Stimulated activated CD4-positive, alpha-beta T cell treated with anti-CD3 and anti-CD28 coated beads, Interleukin-2, amount 100 ng/mL, for 4 hours (primary cell): ENCODE measurements at places on chromosomes 4 and X.

DNA sequence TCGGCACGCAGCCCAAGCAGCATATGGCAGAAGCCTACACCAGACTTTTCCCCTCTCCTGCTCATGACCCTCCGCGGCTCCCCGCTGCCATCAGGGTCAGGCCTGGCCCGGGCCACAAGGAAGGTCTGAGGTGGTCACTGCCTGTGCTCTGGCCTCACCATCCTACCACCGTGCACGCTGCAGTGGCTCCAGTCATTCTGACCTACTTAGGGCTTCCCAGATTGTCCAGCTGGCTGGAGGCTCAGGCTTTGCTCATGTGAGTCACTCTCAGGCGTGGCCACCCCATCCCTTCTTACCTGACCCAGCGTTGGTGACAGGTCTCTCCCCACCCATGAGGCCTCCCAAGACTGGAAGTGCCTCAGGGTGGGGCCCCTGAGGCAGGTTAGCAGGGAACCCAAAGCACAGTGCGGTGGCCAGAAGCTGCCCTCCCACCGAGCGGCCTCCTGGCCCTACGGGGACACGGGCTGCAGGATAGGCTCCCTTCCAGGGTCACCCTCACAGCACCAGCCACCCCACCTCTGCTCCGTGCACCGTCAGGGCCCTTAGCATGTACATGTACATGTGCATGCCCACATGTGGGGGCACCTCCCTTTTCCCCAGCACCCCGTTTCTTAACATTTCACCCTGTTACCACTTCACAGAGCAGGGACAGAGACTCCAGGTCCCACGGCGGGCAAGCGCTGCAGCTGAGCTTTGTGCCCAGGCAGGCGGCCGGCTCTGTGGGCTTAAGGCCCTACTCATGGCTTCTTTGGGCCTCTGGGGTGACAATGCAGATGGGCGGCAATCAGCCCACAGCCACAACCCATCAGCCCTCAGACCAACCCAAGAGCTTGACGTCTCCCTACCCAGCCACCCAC is 2.2 kb downstream of the TREX2 start:
- no peak for DNase-seq

GRCh38 chr4:150215601-150216000 is 137.4 kb downstream of the DCLK2 start:
- no peak for DNase-seq

DNA sequence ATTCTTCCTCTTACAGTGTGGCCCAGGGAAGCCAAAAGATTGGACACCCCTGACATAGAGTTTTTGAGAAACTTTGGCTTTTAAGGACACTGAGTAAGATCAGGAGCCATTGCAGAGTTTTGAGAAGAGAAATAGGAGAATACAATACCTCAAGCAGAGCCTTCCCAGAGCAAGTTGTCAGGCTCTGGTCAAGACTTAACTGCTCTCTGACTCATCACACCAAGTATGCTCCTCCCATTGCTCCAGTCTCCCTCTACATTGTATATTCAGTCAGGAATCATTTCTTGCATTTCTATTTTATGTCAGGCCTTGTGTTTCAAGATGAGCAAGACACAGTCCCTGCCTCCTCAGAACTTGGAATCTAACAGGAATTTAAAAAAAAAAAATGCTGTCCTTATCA is 176.4 kb upstream of the FMR1 start:
- DNase-seq: no peak

GRCh38 chrX:31837445-31838049 is 765.7 kb upstream of the FTHL17 start:
- no peak for DNase-seq

DNA sequence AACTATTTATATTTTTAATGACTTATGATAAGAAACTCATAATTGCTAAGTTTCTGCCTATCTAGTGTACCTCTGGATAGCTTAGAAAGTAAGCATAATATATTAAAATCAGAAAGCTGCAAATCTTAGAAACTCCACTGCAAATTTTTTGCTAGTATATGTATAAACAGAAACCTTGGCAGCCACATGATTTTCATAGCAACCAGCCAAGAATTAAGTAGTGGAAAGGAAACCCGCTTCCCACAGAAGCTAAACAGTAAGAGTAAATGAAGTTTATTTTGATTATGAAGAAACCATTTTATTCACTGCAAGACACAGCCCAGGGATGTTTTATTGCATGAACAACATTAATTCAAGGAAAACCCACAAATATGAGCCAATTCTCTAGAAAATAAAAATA is 872.5 kb upstream of the ADGRL3 start:
- DNase-seq: no peak

GRCh38 chr4:96102541-96103026 is 262.7 kb downstream of the PDHA2 start:
- no peak for DNase-seq

DNA sequence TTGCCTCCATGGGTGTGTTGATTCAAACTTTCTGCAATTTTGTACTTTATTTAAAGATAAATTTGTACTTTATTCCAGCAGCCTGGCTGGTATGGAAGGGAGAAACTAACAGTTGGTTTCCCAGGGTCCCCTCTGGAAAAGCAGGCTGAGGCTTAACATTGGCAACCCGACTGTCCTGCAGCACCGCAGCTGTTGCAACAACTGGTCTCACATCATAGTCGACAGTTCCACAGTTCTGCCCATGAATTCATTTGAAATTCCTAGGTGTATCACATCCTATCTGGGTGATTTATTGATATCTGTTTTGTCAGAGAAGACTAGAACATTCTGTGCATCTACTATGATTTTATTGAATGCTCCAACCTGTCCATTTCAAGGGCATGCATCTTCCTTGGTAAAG is 98.8 kb upstream of the GATB start:
- DNase-seq: no peak

DNA sequence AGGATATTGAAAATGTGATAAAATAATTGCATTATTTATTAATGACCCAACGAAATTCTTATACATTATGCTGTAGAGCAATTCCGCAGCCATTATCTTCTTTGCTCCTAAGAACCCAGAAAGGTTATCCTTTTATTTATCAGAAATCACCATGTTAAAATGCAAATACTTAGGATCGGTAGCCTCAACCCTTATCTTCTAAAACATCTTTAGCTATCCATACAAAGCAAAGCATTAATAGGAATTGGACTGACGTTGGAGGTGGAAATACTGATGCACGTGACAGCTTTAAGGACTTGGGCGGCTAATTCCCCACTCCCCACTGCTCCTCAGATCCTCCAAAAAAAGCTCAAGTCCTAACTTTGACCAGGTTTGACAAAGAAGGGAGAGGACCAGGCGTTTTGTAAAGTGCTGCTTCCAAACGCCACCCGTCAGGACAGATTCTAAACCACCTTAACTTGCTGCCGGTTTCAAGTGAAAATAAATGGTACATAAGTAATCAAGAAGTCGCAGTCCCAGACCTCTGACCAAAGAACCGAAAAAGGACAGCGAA is 539 bp upstream of the SPCS3 start:
- no peak for DNase-seq

GRCh38 chrX:141936080-141936479 is 32.4 kb downstream of the MAGEC1 start:
- no peak for DNase-seq

- no peak for DNase-seq
Observed at GRCh38 chrX:95733426-95733825, 951.2 kb upstream of the DIAPH2 start.

GRCh38 chr4:681736-682451 is 7.1 kb downstream of the SLC49A3 start:
- no peak for DNase-seq

DNA sequence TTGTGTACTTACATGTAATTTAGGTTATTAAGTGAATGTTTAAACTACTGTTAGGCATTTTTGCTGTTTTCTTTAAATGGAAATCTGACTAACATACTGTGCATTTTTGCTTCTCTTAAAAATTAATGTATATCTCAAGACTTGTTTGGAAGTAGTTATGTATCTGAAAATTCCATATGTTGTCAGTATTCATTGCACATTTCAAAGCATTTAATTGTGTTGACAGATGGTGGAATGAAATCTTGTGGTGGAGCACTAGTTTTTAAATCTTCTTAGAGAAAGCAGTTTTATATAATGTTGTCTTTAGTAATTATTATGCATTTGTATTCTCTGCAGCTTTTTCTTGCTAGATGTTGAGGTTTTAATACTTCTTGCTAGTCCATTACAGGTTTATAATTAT is 71.5 kb upstream of the MSANTD1 start:
- DNase-seq: no peak
